ENCODE measurements at places on chromosomes 12 and 14. TPM values are rescaled to one million over a fixed set of nuclear protein-coding genes. Genes with fewer than 3 reads are reported as not detected.

DNA sequence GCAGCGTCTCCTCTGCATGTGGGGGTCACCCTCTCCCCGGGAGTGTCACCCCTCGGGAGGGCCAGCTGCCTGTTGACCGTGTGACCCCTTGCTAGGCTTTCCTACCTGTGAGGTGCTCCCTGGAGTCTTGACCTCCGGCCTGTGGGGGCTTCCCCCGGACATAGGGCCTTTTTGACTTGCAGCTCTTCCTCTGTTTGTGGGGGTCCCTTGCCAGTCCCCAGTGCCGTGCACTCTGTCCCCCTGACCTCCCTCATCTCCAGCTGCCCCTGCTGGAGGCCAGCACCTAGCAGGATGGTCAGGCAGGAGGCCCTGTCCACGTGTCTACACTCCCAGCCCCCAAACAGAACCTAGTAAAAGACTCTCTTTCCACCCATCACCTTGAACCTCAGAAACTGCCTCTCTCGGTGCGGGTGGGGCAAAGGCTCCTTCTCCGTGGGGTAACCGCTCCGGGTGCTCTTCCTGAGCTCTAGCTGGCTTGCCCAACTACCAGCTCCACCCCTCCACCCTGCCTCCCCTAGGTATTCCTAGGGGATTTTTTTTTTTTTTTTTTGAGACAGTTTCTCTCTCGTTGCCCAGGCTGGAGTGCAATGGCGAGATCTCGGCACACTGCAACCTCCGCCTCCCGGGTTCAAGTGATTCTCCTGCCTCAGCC is 810 bp downstream of the AACS start:
- no peak for DNase-seq

- no peak for DNase-seq
Observed at GRCh38 chr14:70143306-70143705, 45.4 kb downstream of the SLC8A3 start.

DNA sequence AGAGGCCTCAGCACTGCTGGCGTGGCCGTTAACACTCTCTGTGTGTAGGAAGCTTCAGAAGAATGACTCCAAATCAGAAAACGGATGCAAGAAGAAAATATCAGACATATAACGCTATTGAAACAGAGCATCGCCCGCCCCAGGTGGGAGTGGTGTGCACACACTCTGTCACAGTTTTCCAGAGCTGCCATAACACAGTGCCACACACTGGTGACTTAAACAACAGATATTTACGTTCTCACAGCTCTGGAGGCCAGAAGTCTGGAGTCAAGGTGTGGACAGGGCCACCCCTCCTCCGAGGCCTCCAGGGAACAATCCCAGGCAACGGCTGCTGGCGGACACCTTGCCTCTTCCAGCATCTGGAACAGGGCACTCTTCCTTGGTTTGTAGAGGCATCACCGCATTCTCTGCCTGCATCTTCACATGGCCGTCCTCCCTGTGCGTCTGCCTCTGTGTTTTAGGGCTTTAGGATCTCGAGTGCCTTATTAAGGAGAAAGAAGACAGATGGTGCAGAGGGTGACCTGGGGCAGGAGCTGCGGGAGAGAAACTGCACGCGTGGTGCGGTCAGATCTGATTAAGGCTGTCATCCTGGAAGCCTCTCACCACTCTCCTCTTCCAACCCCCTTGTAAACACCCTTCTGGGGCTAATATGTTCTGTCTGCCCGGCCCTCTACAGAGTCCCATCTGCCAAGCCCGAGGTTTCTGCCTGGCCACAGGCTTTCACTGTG is 141.0 kb downstream of the SLC15A4 start:
- no peak for DNase-seq

DNA sequence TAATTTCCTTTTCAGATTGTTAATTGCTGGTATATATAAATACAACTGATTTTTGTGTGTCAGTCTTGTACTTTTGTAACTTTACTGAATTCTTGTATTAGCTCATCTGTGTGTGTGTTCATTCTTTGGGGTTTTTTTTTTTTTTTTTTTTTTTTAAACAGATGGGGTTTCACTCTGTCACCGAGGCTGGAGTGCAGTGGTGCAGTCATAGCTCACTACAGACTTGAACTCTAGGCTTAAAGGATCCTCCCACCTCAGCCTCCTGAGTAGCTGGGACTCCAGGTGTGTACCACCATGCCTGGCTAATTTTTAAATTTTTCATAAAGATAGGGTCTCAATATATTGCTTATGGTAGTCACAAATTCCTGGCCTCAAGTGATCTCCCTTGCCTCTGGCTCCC is 68.0 kb downstream of the WNK1 start:
- no peak for DNase-seq

DNA sequence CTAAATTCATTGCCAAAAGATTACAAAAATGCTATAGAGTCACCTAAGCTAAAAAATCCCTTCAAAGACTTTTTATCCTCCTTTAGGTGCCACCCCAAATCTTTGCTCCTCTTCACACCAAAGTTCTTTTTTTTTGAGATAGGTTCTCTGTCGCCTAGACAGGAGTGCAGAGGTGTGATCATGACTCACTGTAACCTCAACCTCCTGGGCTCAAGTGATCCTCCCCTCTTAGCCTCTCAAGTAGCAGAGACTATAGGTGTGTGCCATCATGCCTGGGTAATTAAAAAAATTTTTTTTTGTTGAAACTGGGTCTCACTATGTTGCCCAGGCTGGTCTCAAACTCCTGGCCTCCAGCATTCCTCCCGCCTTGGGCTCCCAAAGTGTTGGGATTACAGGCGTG is 47.9 kb downstream of the WDHD1 start:
- DNase-seq, result no peak

- no peak for DNase-seq
Observed at GRCh38 chr12:95402096-95402495, 71.9 kb upstream of the METAP2 start.

Gene KRT2
- total RNA-seq, result not detected

- DNase-seq, result peak; percentile 42
Observed at GRCh38 chr12:124389725-124390441, 95.0 kb downstream of the RFLNA start.

- DNase-seq, result no peak
Observed at GRCh38 chr14:99029145-99029915, 242.7 kb downstream of the BCL11B start.

GRCh38 chr14:101250336-101250947 is 310.9 kb upstream of the DIO3 start:
- no peak for DNase-seq

- DNase-seq, result no peak
Observed at GRCh38 chr14:68654471-68654941, 138.4 kb downstream of the ZFP36L1 start.

- no peak for DNase-seq
Observed at GRCh38 chr14:38127356-38127755, 80.3 kb upstream of the SSTR1 start.

- DNase-seq, result no peak
Observed at GRCh38 chr12:83630526-83630925, 943.8 kb downstream of the TMTC2 start.

GRCh38 chr12:46711756-46712155 is 114.0 kb downstream of the SLC38A4 start:
- no peak for DNase-seq

Gene TROAP
- 1.8 TPM for total RNA-seq

GRCh38 chr12:24738441-24738840 is 210.5 kb downstream of the BCAT1 start:
- DNase-seq, result no peak

Gene EP400
- 29.4 TPM for total RNA-seq

DNA sequence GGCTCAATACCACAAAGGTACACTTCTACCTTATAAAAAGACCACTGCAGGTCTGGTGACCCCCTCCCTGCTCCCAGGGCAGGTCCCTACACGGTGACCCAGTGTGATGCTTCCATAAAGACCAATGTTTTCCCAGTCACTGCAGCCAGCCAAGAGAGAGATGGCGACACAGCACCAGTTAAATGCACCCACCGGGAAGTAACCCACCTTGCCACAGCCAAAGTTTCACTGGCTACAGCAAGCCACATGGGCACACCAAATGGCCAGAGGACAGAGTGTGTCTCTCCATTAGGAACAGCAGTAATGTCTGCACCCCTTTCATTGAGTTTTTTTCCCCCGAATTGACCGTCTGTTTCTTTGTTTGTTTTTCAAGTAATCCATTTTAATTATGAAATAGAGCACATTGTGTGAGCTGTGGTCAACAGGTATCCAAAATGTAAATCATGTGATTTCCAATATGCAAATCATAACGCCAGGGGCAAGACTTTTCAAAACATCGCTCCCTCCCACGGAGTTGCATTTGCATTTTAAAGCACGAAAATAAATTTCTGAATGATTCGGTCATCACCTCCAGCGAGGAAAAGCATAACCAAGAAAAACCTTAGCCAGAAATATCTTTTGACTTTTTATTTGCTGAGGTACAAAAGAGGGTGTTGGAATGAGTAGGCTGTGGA is 48.9 kb upstream of the EML1 start:
- DNase-seq, result no peak

DNA sequence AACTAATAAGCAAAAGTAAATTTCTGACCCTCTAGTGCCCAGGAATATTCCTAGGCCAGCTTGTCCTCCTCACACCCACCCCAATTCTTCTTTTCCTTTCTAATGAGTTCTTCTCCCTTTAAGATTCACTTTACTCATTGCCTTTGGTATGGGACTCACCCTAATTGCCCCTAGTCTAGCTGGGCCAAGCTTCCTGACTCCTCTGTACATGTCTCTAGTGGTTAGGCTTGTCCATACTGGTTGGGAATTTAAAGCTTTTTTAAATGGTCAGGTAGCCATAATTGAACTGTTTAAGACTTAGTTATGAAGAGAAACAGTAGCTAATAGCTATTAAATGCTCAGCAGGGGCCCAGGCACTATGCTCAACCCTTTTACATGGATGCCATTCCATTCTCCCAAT is 248.2 kb downstream of the C12orf42 start:
- no peak for DNase-seq

DNA sequence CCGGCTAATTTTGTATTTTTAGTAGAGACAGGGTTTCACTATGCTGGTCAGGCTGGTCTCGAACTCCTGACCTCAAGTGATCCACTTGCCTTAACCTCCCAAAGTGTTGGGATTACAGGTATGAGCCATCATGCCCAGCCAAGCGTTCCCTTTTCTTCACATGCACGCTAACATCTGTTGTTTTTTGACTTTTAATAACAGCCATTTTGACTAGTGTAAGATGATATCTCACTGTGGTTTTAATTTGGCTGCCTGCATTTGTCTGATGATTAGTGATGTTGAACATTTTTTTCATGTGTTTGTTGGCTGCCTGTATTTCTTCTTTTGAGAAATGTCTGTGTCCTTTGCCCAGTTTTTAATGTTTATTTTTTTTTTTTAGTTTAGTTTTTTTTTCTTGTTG is 10.2 kb upstream of the YARS2 start:
- DNase-seq, result no peak

Gene DIO2
- not detected for total RNA-seq

Gene RASSF9
- 8.3 TPM for total RNA-seq

Gene CLEC4C
- total RNA-seq, result not detected

GRCh38 chr14:37595809-37596621 is 586 bp downstream of the TTC6 start:
- DNase-seq, result no peak

- no peak for DNase-seq
Observed at GRCh38 chr12:116093915-116094314, 183.6 kb downstream of the MED13L start.

- peak; percentile 14 for DNase-seq
Observed at GRCh38 chr12:53961025-53961761, 6.5 kb downstream of the HOXC12 start.

DNA sequence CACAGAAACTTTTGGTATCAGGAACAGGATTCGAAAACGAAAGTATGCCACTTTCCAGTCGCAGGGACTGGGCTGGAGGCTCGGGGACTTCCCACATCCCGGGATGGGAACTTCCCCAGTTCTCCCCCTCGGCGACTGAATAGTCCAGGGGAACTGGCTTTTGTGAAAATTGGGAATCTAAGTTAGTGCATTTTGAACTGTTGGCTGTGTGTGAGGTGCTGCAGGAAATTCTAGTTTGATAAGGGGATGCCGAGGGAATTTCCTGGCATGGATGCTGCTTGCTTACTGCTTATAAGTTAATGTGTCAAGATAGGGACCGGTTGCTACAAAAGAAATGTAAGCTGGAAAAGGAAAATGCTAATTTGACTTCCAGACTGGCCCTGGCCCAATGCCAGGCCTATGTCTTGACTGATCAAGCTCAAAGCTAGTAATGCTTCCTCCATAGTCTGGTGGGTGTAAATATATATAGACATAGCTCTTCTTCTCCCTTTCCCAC is 73.4 kb upstream of the EIF5 start:
- DNase-seq, result peak; percentile 58

Gene KIF21A
- total RNA-seq, result 2.4 TPM

- DNase-seq, result no peak
Observed at GRCh38 chr14:55279384-55279783, 8.2 kb downstream of the FBXO34 start.

GRCh38 chr12:24743941-24744793 is 204.7 kb downstream of the BCAT1 start:
- no peak for DNase-seq

- DNase-seq, result no peak
Observed at GRCh38 chr12:32242641-32243040, 136.0 kb downstream of the BICD1 start.

DNA sequence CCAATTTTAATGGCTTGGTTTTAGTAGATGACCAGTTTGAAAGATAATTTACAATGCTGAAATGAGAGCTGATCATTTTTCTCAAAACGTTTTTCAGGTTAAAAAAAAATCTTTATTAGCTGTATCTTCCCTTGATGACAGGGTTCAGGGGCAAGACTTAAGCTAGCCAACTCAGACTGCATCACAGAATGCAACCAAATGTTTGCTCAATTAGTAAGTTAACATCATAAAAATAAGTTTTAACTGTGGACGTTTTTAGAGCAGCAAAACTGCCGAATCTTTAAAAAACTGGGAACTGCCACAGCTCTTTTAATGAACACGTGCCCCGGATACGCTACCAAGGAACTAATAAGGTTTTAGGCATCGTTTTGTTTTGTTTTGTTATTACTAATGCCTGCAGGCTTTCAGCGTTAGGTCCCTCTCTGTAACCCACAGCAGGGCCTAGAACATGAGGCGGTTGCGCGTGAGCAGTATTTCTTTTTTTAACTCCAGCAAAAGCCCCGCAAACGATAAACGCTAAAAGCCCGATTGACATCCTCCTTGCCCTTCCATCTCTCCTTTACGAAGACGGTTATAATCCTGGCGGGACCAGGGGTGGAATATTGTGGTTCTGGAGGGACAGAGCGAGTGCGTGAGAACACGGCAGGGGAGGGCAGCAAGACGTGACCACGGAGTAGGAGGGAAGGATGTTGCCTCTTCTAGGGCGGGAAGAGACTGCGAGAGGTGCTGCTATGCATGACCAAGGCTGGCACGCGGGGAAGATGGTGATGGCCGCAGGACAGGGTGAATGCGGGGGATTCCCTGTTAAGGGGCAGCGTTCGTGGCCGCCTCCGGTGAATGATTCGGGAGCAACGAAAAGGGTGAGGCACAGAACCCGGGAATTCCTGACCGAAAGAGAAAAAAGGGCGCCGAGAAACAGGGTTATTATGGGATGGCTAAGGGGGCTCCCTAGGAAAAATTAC is 652 bp downstream of the SUPT16H start:
- DNase-seq, result peak; percentile 28

GRCh38 chr14:39988939-39989338 is 556.7 kb upstream of the FBXO33 start:
- no peak for DNase-seq

Gene SLC6A15
- 6.2 TPM for total RNA-seq

Data from uterus (tissue), 4 donors.